IMR-90 (cell line): ENCODE measurements at places on chromosomes 3 and 15. TPM values are rescaled to one million over a fixed set of nuclear protein-coding genes. Genes with fewer than 3 reads are reported as not detected.

Gene MME
- polyA plus RNA-seq, result 7.5 and 11.7 TPM in 2 replicates

Gene NR1I2
- polyA plus RNA-seq, result not detected in 2 replicates

Gene UNC45A
- 68.9 and 77.5 TPM in 2 replicates for polyA plus RNA-seq

Gene SPATA16
- not detected in 2 replicates for polyA plus RNA-seq

Gene ANKUB1
- polyA plus RNA-seq, result not detected in 2 replicates

Gene FOXB1
- not detected in 2 replicates for polyA plus RNA-seq

Gene IL5RA
- not detected in 2 replicates for polyA plus RNA-seq

Gene CCR9
- not detected in 2 replicates for polyA plus RNA-seq

Gene CEP63
- 8.8 and 9.1 TPM in 2 replicates for polyA plus RNA-seq

Gene CLRN1
- polyA plus RNA-seq, result not detected in 2 replicates

Gene PDE8A
- 27.9 and 35.9 TPM in 2 replicates for polyA plus RNA-seq

Gene MOBP
- not detected in 2 replicates for polyA plus RNA-seq

Gene IMPG2
- polyA plus RNA-seq, result 0.06 and 0.10 TPM in 2 replicates

Gene SKOR1
- polyA plus RNA-seq, result 0.03 and 0.06 TPM in 2 replicates

Gene PYGO1
- 2.6 and 3.0 TPM in 2 replicates for polyA plus RNA-seq

Gene MINAR1
- 0.55 and 0.65 TPM in 2 replicates for polyA plus RNA-seq

Gene WDR93
- polyA plus RNA-seq, result not detected in 2 replicates

Gene RAB11A
- 299 and 341 TPM in 2 replicates for polyA plus RNA-seq

Gene XCR1
- polyA plus RNA-seq, result not detected in 2 replicates

Gene GMPPB
- polyA plus RNA-seq, result 27.9 and 29.5 TPM in 2 replicates

Gene AKAP13
- polyA plus RNA-seq, result 10.4 and 11.6 TPM in 2 replicates

Gene THBS1
- polyA plus RNA-seq, result 1,562 and 1,711 TPM in 2 replicates

Gene IL17RB
- polyA plus RNA-seq, result 0.09 TPM in 1 of 2 replicates, not detected in the other

Gene BUB1B
- polyA plus RNA-seq, result 13.6 and 15.6 TPM in 2 replicates

Gene HTD2
- 5.7 and 6.4 TPM in 2 replicates for polyA plus RNA-seq

Gene CTSH
- polyA plus RNA-seq, result 13.9 and 18.4 TPM in 2 replicates

Gene TRIM42
- polyA plus RNA-seq, result not detected in 2 replicates

Gene ARPIN
- 7.7 and 8.8 TPM in 2 replicates for polyA plus RNA-seq

Gene ROPN1
- polyA plus RNA-seq, result 0.03 TPM in 1 of 2 replicates, not detected in the other

Gene LYZL4
- not detected in 2 replicates for polyA plus RNA-seq

Gene USP19
- 39.7 and 44.0 TPM in 2 replicates for polyA plus RNA-seq

Gene RASGRF1
- 0.06 and 0.15 TPM in 2 replicates for polyA plus RNA-seq

Gene LTK
- polyA plus RNA-seq, result 0.62 and 0.77 TPM in 2 replicates

Gene TRA2B
- 119 and 127 TPM in 2 replicates for polyA plus RNA-seq

Gene CGNL1
- 0.03 and 0.07 TPM in 2 replicates for polyA plus RNA-seq

Gene NTRK3
- polyA plus RNA-seq, result 0.01 and 0.15 TPM in 2 replicates

Gene TBC1D23
- 16.3 and 21.2 TPM in 2 replicates for polyA plus RNA-seq

Gene ZNF774
- 0.90 and 0.91 TPM in 2 replicates for polyA plus RNA-seq

Gene ERC2
- polyA plus RNA-seq, result 0.14 and 0.17 TPM in 2 replicates

Gene PCSK6
- polyA plus RNA-seq, result not detected in 2 replicates

Gene GABRB3
- 0.30 and 0.36 TPM in 2 replicates for polyA plus RNA-seq

Gene EPHA3
- polyA plus RNA-seq, result 0.04 and 0.10 TPM in 2 replicates
